Lung microvascular endothelial cell (primary cell): ENCODE measurements at places on chromosomes 4 and X. TPM values are rescaled to one million over a fixed set of nuclear protein-coding genes. Genes with fewer than 3 reads are reported as not detected.

NKRF gene
- total RNA-seq = 2.8 and 3.4 TPM in 2 replicates

DNA sequence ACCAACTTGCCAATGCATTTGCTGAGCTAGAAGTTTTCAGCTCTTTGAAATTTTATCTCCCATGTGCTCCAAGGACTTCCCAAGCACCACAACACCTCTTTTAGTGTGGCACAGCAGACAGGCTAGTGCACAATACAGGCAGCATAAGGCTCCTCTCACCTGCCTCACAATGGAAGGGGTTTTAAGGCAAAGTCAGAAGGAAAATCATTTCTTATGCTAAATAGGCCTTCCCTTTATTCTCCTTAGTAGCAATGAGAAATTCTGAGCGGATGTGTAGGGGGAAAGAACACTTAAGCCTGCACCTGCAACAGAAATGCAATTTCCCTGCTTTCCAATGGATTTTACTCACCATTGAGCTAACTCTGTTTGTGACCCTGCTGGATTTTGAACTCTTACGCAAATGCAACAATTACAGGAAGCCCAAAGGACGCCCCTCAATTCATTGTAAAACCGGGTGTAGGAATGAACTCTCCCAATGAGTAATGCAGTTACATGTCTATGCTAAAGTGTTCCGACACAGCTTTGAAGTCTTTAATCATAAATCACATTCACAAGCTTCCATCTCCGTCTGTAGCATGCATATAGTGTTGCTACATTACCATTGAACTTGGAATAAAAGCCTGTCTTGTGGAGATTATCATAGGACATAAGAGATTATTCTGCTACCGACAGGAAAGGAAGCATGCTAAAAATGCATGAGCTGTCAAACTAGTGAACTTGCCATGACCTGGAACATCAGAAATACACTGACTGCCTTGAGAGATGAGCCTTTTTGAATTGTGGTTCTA, 1084.9 kb downstream of the RPA4 start:
- DNase-seq = no peak

- no peak for DNase-seq
Observed at GRCh38 chr4:5552451-5552850, 155.9 kb downstream of the EVC2 start.

DNA sequence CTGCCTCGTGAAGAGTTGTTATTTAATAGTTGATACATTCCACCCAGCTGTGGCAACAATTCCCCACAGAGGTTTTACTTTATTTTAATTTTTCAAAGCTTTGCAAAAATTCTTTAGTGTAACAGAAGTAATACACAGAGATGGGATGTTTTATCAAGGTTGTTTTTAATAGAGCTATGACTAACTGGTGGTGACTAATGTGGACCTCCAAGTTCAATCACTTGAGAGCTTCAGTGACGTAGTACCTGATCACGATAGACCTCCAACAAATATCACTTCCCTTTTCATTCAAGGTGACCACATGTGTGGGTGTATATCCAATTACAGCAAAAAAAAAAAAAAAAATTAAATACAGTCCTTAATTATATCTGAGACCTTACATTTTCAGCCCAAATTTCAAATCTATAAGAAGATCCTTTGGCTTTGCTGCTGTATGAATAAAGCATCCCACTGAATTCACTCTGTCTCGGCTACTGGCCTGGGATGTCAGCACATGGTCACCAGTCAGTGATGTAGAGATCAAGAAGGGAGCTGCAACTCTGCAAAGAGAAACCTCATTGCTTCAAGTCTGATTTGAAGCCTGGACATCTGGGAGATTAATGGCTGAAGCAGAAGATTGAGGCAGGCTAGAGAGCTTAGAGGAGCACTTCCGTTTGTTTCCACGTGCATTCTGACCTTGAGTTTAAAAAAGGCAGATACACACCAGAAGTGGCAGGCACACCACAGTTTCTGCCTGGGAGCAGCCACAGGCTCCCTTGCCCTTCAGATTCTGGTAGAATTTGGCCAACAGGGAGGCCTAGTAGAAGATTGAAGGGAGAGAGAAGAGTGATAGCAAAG, 345.9 kb upstream of the NOCT start:
- DNase-seq = peak; percentile 27

FGF16 gene
- 0.20 and 0.22 TPM in 2 replicates for total RNA-seq

- DNase-seq = no peak
Observed at GRCh38 chr4:139282065-139282720, 2.2 kb upstream of the MGARP start.
